Type B pancreatic cell (in vitro differentiated cells): ENCODE measurements at places on chromosomes 16 and 17. TPM values are rescaled to one million over a fixed set of nuclear protein-coding genes. Genes with fewer than 3 reads are reported as not detected.

The GGT6 gene
- total RNA-seq = 1.0 and 1.4 TPM in 2 replicates

The TP53TG3E gene
- total RNA-seq = not detected in 2 replicates

The MYO15A gene
- 1.8 and 2.2 TPM in 2 replicates for total RNA-seq

- DNase-seq = no peak
Measured at GRCh38 chr16:59913666-59914065, 1179.5 kb upstream of the GOT2 start.

DNA sequence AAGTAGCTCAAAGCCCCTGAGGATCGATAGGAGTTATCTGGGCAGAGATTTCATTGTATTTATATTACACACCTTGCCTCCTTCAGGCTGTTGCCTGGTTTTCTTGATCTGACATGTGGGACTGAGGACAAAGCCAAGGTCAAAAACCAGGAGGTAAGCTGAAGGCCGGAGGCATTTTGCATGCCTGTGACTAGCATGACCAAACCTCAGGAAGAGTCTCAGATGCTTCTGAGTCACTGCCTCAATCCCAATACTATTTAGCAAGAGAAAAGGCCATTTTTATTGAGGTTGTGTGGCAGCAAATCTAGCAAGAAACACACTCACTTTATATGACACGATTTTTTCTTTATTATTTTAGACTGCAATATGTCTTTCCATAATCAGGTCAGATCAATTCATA, 968.1 kb downstream of the CDH11 start:
- DNase-seq = no peak

- no peak for DNase-seq
Measured at GRCh38 chr17:34059423-34060220, 195.5 kb upstream of the CCL2 start.

DNA sequence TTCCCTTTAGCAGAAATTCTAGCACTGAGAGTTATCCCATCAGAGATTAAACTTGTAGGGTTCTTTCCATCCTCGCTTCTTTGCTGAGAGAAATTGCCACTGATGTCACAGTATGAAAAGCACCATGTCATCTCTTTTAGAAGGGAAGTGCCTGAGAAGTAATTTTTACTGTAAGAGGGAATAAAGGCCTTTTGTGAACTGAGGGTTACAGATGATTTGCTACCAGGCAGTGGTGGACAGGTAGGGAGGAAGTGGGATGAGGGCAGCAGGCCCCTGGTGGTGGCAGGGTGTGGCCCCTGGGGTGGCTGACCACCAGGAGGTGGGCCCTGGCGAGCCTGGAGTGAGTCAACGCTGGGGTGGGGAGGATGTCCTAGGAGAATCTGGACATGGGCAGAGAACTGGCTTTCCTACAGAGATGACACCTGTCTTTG, 6.4 kb upstream of the MILR1 start:
- no peak for DNase-seq

- no peak for DNase-seq
Measured at GRCh38 chr17:77907497-77908461, 50.7 kb upstream of the TNRC6C start.
